ENCODE measurements at places on chromosomes 4 and X. TPM values are rescaled to one million over a fixed set of nuclear protein-coding genes. Genes with fewer than 3 reads are reported as not detected.

The DUSP21 gene
- polyA plus RNA-seq: not detected

DNA sequence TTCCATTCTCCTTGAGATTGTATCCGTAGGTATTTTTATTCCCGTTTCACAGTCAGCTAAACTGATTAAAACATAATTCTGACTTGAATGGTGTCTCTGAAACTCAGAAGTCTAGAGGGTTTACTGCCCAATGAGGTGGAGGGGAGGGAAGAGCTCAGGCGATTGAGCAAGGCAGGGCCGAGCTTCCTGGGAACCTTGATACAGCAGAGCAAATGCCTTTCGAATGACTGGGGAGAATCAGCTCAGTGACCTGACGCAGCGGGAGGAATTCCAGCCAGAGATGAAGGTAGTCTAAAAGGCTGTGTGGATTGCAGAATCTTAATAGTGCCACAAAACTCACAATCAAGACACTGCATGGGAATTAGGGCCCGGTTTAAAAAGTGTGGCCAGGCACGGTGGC, 233.6 kb downstream of the EVC2 start:
- DNase-seq: no peak

DNA sequence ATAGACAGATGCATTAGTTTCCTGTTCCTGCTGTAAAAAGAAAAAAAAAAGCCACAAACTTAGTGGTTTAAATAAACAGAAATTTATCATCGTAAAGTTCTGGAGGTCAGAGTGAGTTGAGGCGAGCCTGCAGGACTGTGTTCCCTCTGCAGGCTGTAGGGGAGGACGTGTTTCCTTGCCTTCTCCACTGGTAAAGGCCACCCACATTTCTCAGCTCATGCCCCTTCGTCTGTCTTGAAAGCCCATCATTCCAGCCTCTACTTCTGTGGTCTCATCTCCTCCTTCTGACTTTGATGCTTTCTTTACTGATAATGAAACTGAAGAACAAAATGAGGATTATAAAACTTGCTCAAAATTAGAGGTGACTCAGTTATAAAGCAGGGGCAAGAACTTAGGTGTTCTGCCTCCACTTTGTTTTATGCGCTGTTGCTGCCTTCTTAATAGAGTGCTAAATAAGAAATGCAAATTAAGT, 143.0 kb downstream of the STIM2 start:
- no peak for DNase-seq

DNA sequence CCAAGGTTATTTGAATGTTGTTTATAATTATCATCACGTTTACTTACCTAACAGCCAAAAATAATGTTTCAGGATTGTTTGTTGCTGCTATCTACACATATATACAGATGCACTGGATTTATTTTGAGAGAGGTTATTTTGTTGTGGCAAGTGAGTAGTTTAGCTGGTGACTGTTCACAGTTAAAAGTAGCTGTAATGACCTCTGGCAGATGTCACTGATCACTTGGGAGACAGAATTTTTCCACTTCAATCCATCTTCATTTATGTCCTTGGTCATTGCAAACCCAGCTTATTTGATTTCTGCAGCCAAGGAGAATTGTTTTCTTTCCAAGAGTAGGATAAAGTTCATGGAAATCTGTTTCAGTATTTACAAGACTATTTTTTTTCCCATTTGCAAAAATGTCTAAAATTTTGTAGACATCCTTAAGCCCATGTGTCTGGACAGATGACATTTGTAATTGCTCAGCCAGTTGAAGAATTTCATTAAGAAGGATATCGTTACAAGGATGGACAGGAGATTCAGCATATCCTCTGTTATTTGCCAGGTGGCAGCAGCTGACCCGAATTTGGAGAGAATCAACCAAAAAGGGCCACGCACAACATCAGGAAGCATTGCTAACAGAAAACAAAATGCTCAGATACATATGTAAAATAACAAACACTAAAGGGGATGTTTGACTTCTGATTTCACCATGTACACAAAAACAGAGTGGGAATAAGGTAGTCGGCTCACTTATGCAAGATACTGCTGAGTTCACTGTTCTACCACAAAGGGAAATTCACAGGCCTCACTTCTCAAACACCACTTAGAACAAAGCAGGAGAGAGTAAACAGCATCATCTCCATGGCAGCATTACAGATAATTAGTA, 64.5 kb downstream of the GPRIN3 start:
- no peak for DNase-seq

- DNase-seq: no peak
These were observed 117.2 kb downstream of the IRF2 start for GRCh38 chr4:184357165-184357564.

- no peak for DNase-seq
These were observed 15.7 kb downstream of the LGI2 start for GRCh38 chr4:25015012-25015411.

- DNase-seq: peak; percentile 58
These were observed 444 bp downstream of the FREM3 start for GRCh38 chr4:143700046-143700415.

GRCh38 chrX:2589186-2590020, 88.6 kb upstream of the DHRSX start:
- no peak for DNase-seq

The PCDH19 gene
- 2.4 TPM for polyA plus RNA-seq

- no peak for DNase-seq
These were observed 201.3 kb downstream of the MAD2L1 start for GRCh38 chr4:119865389-119865788.

DNA sequence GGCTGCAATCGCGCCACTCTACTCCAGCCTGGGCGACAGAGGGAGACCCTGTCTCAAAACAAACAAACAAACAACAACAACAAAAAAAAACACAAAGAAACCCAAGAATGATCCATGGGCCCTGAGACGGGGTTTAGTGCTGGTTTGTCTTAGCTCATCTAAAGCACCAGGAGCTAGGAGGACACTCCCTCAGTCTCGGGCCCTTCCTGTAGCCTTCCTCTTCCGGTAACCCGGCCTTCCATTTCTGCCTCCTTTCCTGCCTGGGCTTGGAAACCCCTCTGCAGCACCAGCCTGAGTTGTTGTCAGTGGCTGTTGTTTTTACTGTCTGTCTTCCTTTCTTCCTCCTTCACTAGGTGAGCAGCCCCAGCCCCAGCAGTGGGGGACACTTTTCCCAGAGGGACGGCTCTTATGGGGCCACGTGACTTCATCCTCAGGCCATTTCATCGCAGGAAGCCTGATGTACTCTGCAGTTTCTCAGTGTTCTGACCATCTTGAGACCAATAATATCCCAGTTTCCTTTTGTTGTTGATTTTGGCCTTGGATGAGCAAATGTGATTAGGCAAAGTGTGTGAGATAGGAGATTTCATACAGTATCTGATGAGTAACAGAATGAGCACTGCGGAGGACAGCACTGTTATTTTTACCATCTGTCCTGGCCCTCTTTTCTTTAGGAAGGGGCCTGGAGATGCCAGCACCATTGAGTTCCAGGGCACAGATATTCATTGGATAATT, 90.1 kb downstream of the ANAPC4 start:
- DNase-seq: no peak

DNA sequence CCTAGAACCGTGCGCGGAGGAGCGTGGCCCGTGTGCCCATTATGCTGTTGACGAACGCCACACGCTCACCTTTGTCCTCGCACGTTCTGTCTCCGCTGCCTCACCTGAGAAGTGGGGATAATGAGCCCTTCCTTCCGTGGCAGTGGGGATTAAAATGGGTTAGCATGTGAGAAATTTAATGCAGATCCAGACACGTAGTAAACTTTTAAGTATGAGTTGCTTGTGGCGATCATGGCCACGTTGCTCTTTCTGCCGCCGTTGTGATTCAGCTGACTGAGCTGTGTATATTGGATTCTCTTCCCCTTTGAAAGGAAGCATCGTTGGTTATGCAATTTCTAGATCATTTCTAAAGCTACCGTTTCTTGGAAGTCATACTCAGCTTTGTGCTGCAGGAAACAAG, 16.5 kb downstream of the TBC1D14 start:
- DNase-seq: no peak

DNA sequence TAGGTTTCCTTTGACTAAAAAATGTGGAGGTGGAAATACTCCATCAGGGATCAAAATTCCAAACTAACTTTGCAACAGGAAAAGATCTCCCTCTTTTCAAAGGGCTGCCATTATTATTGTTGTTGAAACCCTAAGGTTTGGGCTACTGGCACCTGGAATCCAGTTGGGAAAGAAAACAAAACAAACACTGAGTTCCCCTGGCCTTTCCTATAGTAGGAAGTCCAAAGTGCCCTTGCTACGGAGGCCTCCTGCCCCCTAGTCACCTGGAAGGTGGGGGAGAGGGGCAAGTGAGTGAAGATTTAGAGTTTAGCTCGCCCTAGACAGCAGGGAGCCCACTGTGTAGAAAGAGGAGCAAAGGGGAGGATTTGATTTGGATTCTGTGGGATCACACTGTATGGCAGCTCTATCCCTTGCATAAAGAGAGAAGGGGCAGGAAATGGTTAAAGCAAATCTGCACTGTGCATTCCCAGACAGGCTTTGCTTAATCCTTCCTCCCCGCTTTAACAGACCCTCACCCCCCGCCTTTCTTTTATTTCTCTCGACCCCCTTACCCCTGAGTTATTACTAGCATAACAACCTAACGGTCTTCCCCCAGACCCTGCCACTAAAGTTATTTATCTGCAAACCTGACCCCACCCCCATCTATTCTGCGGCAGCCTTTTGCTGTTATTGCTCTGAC, 627 bp upstream of the FAT4 start:
- DNase-seq: no peak

The ITGB1BP2 gene
- 2.2 TPM for polyA plus RNA-seq

GRCh38 chr4:123381996-123382395, 14.6 kb upstream of the SPRY1 start:
- DNase-seq: no peak

GRCh38 chr4:109977854-109978501, 65.3 kb downstream of the EGF start:
- no peak for DNase-seq

GRCh38 chrX:109336141-109336540, 145.7 kb downstream of the GUCY2F start:
- DNase-seq: no peak

- DNase-seq: no peak
These were observed 19.6 kb upstream of the FAT1 start for GRCh38 chr4:186743261-186743660.

DNA sequence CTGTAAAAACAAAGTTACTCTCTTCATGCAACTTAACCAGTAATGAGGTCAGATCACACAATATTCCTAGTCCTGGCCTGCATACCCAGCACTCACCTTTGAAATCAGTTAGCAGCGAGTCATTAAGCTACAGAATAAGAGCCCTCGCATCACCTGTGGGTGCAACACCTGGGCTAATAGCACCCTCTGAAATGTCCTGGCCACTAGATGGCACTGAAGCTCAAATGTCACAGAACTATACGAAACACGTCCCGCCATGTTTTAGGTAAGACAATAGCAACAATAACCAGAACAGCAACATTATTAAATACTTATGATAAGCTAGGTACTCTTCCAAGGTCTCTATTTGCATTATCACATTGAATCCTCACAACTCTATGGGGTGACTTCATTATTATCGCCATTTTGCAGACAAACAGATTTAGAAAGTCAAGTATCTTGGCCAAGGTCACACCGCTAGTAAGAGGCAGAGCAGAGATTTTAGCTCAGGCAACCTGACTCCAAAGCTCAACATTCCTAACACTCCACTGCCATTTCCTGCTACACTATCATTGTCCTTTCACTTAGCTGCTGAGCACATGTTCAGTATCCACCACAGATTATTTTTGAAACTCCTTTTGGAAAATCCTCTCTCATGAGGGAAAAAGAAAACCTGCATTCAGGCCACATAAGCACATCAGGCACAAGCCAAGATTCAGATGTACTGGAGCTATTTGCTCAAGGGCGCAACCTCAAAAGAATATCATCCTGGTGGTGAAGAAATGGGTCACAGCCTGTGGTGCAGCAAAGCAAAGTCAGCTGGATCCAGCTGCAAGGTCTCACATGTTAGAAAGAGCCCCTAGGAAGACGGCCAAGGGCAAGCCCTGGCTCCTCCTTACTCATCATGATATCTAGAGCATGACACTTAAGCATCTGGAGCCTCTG, 59.5 kb upstream of the KDR start:
- DNase-seq: no peak

GRCh38 chrX:100647095-100647494, 3.1 kb downstream of the SRPX2 start:
- no peak for DNase-seq

GRCh38 chr4:148166132-148166591, 276.1 kb downstream of the NR3C2 start:
- DNase-seq: no peak

DNA sequence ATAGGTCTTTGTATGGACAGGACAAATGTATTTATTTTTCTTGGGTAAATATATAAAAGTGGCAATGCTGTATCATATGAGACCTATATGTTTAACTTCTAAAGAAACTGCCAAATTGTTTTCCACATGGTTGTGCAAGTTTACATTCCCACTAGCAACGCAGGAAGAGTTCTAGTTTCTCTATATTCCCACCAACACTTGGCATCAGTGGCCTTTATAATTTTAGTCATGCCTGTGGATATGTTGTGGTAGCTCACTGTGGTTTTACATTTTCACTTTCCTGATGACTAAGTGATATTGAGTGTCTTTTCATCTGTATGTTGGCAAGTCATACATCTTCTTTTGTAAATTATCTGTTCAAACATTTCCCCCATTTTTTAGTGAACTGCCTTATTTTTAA, 126.0 kb downstream of the EMCN start:
- no peak for DNase-seq

The KIT gene
- polyA plus RNA-seq: 62.7 TPM

GRCh38 chr4:177391953-177392352, 50.3 kb downstream of the AGA start:
- DNase-seq: no peak
